ENCODE measurements at places on chromosomes 12 and 14.

DNA sequence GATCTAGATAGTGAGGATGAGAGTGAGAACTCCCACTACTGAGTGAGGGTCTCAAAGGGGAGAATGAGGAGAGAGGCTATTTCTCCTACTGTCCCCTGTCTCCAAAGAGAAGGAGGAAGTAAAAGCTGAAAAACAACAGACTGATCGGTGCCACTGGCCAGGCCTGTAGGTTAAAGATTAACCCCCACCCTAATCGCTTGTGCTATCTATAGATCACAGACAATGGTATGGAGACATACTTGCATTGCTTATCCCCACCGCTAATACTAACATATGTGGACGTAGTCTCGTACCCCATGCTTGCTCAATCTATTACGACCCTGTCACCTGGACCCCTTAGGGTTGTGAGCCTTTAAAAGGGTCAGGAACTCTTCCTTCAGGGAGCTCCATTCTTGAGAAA lies 777.9 kb upstream of the TMEM132C start:
- no peak for DNase-seq

GRCh38 chr14:53948205-53948884 lies 8.3 kb downstream of the BMP4 start:
- no peak for DNase-seq

DNA sequence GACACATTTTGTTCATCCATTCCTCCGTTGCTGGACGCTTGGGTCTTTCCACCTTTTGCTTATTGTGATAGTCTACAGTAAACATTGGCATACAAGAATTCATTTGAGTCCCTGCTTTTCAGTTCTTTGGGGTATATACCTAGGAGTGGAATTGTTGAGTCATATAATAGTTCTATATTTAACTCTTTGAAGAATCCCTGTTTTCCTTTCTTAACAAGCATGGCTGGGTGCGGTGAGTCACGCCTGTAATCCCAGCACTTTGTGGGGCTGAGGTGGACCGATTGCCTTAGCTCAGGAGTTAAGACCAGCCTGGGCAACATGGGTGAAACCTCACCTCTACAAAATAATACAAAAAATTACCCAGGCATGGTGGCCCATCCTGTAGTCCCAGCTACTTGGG lies 75.4 kb downstream of the CCDC92 start:
- DNase-seq, result no peak

DNA sequence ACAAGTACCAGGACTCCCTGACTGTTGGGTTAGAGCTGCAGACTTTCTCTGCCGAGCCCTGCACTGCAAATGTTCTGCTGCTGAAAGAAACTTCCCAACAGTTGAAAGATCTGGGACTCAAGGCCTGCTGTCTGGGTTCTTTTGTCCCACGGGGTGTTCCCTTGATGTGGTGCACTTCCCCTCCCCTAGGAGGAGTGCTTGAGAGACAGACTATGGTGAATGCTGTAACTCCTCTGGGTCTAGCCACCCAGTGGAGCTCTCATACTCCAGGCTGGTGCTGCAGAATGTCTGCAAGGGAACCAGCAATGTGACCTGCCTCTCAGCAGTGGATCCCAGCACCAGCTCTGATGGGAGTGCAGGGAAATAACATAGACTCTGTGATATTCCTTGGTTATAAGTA lies 129.2 kb upstream of the SLCO1B1 start:
- no peak for DNase-seq

- DNase-seq, result no peak
Observed at GRCh38 chr14:30134936-30135335, 207.3 kb upstream of the PRKD1 start.

Measured in stimulated activated CD4-positive, alpha-beta T cell treated with anti-CD3 and anti-CD28 coated beads, Interleukin-15, amount 100 ng/mL, for 1 hour (primary cell).